ENCODE measurements at places on chromosomes 5 and 9.
A peak's percentile ranks its signal among the peaks of the same experiment; 100 is the strongest.

GRCh38 chr5:51518607-51519006 lies 135.4 kb downstream of the ISL1 start:
- no peak for DNase-seq

DNA sequence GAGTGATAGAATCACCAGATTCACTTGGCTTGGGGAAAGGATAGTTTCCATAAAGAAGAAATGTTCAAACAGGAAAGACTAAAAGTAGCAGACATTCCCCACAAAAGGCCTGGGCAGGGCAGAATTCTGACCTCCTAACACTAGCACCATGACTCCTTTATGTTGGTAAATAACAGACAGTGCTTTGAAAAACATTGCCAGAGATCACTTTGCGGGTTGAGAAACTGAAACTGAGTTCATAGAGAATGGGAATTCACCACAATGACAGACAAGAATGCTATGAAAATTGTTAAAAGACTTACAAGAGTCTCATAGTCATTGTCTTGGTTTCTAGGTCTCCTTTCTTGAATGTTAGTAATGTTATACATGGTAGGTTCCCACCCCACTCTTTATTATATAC lies 172.5 kb upstream of the GLRA1 start:
- no peak for DNase-seq

- DNase-seq = no peak
These were observed 186.8 kb downstream of the TMEM161B start for GRCh38 chr5:88081877-88082276.

DNA sequence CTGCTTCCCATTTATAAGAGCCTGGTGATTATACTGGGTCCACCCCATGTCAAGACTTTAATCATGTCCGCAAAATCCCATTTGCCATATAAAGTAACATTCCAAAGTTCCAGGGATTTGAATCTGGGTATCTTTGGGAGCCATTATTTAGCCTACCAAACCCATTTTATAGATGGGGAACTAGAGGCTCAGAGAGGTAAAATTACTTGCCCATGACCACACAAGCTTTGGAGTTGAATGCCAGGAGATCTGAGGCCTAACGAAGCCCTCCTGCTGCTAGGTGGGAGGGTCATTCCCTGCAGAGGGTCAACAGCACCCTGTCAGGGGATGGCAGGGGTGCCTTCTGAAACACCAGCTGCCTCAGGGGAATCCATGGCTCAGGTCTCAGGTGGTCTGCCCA lies 13.0 kb upstream of the AKNA start:
- no peak for DNase-seq

DNA sequence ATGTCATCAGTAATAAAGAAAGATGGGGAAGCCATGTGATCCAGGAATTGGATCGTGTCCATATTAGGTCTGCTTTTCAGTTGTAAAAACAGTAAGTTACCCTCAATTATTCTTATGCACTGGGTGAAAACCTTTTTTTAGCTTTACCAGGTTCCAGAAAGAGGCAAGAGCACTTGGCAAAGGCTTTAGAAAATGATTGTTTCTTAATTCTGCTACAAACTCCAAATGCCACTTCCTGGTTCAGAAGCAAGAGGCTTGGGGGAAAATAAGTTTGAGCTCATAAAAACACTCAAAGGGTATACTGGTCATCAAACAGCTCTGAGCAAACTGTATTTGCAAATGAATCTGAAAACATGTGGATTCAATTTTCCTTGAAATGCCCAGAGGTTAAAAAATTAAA lies 615.6 kb downstream of the EBF1 start:
- no peak for DNase-seq

GRCh38 chr5:134249469-134250379 lies 23.9 kb upstream of the PPP2CA start:
- no peak for DNase-seq

DNA sequence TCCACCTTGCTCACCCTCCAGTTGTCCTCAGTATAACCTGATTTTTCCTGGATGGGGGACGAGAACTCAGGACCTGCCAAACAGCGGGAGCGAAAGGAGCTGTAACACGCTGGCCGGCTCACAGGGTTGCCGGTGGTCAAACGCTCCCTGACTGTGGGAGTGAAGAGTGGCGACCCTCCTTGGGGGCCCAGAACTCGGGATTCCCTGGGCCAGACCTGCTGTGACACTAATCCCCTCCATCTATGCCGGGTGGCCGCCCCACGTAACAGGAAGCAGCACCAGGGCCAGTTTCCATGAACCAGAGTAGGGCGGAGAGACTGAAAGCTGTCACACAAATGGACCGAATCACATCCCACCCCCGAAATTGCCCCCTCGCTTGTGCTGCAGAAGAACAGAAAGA lies 1809.2 kb upstream of the ACO1 start:
- no peak for DNase-seq

- DNase-seq = no peak
These were observed 499.4 kb downstream of the ISL1 start for GRCh38 chr5:51882647-51883046.

DNA sequence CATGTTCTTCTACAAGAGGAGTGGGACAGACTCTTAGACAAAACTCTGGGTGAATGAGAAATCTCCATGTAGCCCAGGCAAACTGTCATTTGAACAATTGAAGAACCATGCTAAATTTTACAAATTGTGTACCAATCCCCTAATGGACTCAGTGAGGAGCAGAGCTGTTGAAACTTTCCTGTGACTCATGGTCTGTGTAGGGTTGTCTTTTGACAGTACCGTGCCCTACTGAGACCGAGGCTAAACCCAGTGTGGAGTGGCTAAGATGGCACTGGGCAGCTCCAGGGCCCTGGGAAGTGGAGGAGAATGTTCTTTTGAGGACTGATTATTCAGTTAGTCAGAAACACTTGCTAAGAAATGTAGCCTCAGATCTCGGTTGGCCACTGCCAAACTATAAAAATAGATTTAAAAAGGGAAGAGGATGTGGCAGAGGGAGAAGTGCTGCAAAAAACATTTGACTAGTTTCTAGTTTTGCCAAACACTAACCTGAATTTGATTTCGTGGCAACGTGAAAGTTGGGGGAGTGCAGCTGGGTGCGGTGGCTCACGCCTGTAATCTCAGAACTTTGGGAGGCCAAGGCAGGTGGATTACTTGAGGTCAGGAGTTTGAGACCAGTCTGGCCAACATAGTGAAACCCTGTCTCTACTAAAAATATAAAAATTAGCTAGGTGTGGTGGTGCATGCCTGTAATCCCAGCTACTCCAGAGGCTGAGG lies 24.7 kb downstream of the POU4F3 start:
- DNase-seq = no peak

- DNase-seq = peak; percentile 29
These were observed 2.6 kb upstream of the GCNT1 start for GRCh38 chr9:76456202-76456926.

DNA sequence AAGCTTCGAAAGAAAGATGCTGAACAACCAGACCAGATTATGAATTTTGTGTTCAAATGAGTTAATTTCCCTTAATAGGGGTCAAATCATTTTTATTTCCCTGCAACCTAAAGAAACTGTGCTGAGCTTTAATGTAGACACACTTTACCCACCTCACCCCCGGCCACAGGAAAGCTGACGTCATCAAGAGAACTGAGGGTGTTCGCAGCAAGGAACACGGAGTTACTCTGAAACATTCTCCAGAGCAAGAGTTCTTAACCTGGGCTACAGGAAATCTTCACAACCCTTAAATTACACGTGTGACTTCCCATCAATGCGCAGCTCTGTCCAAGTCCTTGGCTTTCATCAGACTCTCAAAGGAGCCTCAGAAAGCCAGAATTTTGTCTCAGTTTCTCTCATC lies 116.3 kb downstream of the COL23A1 start:
- DNase-seq = no peak

- no peak for DNase-seq
These were observed 19.8 kb downstream of the TDRD7 start for GRCh38 chr9:97431549-97432143.

- no peak for DNase-seq
These were observed 122.7 kb upstream of the TNC start for GRCh38 chr9:115240676-115241075.

DNA sequence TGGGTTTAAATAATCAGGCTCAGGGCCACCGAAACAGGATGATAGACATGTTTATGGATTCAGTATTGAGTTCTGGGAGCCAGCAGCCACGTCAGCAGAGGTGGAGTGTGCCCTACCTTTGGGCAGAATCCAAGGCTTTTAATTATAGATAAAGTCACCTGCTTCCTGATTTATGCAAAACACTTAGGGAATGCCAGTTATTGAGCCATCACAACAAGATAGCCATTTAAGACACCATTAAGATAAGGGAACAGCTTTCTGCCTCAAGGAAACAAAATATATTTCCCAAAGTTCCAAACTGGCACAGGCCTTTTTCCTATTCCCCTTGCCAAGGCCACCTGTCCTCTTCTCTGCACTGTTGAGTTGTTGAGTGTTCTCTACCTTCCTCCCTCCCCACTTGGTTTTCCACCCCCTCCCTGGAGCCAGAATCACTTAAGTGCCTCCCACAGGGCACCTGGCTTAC lies 2.4 kb downstream of the CCL28 start:
- DNase-seq = no peak

GRCh38 chr9:68819065-68819464 lies 114.0 kb downstream of the PIP5K1B start:
- no peak for DNase-seq

GRCh38 chr5:11378461-11378860 lies 525.8 kb downstream of the CTNND2 start:
- DNase-seq = no peak

DNA sequence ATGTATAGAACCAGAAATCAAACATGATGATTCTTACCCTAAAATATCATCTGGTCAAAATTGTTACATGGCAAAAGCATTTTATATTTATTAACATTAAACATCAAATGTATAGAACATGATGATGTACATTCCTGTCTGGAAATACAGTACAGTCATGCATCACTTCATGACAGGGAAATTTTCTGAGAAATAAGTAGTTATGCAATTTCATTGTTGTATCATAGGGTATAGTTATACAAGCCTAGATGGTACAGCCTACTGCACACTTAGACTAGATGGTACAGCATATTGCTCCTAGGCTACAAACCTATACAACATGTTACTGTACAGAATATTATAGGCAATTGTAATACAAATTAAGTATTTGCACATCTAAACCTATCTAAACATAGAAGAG lies 64.6 kb upstream of the VCAN start:
- no peak for DNase-seq

GRCh38 chr5:156920861-156921431 lies 42.1 kb downstream of the TIMD4 start:
- DNase-seq = no peak

- no peak for DNase-seq
These were observed 7.5 kb upstream of the EGFLAM start for GRCh38 chr5:38250763-38251448.

GRCh38 chr5:15142458-15142857 lies 270.9 kb upstream of the ANKH start:
- DNase-seq = no peak

GRCh38 chr9:121887553-121888437 lies 205.3 kb downstream of the TTLL11 start:
- DNase-seq = no peak

GRCh38 chr5:38468202-38468673 lies 88.2 kb downstream of the LIFR start:
- no peak for DNase-seq

GRCh38 chr9:77820293-77820954 lies 172.3 kb upstream of the GNA14 start:
- no peak for DNase-seq

GRCh38 chr5:138538943-138539627 lies 4.0 kb downstream of the ETF1 start:
- no peak for DNase-seq

DNA sequence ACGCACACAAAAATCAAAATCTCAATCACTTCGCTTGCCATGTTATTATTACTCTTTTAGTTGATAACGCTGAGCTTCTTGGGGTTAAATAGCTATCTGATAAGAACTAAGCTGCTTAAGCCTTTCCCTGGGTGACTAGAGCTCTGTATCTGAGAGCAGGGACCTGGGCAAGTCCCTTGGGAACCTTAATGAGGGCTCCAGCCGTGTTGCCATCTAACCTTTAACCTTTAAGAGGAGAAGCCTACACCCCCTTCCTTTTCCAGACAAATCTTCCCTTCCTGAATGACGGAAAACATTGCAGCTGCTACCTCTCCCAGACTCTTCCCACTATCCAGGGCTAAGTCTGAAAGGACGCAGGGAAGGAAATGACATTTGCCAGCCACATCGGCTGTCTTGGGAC lies 216.5 kb upstream of the RAI14 start:
- no peak for DNase-seq

DNA sequence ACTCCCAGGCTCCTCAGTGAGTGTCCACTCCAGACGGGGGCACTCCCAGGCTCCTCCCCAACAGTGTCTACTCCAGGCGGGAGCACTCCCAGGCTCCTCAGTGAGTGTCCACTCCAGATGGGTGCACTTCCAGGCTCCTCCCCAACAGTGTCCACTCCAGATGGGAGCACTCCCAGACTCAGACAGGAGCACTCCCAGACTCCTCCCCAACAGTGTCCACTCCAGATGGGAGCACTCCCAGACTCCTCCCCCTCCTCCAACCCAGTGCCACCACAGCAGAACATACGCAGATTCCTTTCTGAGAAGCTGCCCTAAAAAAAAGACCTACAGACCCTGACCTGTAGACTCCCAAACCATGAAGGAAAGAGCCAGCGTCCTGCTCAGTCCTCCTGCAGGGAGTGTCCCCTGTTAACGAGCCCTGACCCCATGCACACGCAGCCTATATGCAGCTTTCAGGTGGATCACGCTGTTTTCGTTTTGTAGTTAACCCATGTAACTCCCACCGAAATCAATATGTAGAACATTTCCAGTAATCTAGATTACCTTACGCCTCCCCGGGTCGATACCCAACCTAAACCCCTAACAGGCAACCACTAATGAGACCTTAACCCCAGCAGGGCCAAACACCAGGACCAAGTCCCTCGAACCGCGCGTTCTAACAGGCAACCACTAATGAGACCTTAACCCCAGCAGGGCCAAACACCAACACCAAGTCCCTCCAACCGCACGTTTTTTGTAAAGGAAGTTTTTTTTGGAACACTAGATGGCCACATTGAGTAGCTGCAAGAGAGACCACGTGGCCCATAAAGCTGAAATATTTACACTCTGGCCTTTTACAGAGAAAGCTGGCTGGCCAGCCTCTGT lies 15.7 kb downstream of the PNPLA7 start:
- DNase-seq = peak; percentile 39

GRCh38 chr5:87231037-87231808 lies 36.5 kb upstream of the RASA1 start:
- peak; percentile 31 for DNase-seq

DNA sequence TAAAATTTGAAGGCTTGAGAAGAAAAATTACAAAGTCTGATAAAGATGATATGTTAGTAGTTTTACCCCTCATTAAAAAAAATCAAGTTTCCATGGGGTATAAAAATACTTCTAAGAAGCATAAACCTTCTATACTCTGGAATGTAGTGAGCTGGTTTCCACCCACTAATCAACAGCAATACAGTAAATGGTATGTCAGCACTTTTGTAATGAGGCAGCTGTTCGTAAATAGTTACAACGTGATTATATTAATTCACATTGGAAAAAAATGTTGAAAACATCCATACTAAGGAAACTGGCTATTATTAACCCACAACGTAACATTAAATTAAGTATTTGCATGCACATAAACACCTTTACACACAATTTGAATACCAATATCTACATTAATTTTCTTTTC lies 283.1 kb upstream of the FAM174A start:
- DNase-seq = no peak

GRCh38 chr5:22643356-22643755 lies 209.8 kb downstream of the CDH12 start:
- DNase-seq = no peak

- DNase-seq = no peak
These were observed 343.7 kb downstream of the ENC1 start for GRCh38 chr5:74296685-74297408.
